ENCODE measurements at places on chromosomes 4 and X.

DNA sequence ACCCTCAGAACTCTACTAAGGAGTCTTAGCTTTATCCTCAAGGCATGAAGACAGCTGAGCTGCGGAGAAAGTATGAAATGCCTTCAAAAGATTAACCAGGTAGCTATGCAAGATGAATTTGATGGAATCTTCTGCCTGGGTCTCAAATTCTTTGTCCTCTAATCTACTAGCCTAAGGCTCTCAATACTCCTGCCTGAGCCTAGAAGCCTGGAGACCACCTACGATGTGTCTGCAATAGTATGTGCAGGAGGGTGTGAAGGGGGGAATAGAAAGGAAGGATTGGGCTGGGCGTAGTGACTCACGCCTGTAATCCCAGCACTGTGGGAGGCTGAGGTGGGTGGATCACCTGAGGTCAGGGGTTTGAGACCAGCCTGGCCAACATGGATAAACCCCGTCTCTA is 178.2 kb upstream of the GPC4 start:
- DNase-seq, result no peak

- no peak for DNase-seq
Measured at GRCh38 chr4:159271856-159272255, 169.0 kb downstream of the RAPGEF2 start.

- no peak for DNase-seq
Measured at GRCh38 chrX:19214311-19214710, 92.0 kb upstream of the ADGRG2 start.

DNA sequence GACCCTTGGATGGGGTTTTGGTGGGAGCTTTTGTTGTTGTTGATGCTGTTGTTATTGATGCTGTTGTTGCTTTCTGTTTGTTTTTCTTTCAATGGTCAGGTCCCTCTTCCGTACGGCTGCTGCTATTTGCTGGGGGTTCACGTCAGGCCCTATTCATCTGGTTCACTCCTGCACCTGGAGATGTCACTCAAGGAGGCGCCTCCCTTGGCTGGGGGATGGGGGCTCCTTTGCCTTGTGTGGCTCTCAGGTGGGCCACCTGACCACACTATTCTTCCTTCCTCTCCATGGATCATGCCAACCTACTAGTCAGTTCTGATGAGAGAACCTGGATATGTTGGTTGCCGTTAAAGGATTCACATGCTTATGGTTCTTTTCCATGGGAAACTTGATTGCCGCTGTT is 39.1 kb upstream of the PRPS1 start:
- DNase-seq, result no peak

DNA sequence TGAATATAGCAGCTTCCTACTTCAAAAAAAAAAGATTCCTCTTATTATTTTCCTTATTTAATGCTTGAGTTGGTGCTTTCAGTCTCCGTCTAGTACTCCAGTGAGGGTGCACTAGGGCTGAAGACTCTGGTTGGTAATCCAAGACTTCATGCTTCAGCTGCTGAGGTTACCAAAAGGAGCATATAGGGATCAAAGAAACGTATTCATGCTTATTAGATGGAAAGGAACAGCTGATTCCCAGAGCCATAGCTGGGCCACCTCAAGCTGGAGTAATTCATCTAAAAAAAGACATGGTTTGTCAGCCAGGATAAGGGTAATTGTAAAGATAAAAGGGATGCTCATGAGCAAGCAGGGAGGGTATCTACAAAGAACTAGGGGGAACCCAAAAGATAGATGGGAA is 131.7 kb upstream of the FAM47B start:
- DNase-seq, result no peak

DNA sequence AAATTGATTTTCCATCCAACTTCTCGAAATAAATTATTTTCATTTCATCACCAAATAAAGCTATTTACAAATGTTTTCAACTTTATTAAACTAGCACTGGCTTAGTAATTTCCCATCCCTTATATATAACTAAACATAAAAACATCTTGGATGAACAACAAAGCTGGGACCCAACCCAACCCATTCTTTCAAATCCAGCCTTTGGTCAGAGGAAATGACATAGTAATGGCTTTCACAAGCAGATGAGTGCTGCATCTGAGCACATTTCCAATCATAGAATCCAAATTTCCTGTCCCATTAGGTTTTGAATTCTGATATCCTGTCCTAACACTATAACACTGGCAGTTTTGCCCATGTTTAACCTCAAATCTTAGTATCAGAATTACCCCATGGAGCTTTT is 7.9 kb upstream of the EMCN start:
- no peak for DNase-seq

GRCh38 chr4:186146458-186146857 is 42.0 kb downstream of the FAM149A start:
- no peak for DNase-seq

GRCh38 chrX:22012051-22012450 is 20.1 kb upstream of the PHEX start:
- DNase-seq, result no peak

- peak; percentile 65 for DNase-seq
Measured at GRCh38 chrX:46444011-46444410, 101.2 kb downstream of the ZNF674 start.

DNA sequence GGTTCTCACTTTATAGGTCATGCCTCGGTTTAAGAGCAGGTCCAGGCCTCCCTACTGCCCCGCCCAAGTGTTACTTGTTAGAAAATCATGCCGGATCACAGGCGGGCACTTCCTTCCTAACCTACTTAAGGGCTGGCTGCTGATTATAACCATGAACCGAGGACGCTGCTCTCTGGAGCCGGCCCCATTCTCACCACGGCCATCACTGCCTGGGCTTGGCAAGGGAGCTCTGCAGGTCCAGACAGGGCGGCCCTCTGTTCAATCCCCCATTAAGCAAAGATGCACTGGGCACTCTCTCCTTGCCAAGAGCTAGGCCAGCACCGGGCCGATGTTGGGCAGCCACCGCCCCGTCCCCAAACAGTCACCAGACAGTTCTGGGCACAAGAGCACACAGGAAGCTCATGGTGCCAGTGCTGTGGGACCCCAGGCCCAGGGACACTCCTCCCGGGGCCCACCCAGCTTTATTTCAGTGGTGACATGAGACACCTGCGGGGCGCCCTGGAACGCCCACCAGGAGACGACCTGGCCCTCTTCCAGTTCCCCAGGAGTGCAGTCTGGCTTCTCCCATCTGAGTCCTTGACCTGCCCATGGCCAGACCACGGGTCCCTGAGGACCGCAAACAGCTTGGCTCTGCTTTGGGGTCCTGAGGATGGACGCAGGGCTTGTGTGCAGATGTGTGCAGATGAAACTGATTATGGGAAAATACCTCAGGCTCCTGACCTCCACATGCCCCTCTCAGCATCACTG is 44.0 kb downstream of the ABLIM2 start:
- no peak for DNase-seq

DNA sequence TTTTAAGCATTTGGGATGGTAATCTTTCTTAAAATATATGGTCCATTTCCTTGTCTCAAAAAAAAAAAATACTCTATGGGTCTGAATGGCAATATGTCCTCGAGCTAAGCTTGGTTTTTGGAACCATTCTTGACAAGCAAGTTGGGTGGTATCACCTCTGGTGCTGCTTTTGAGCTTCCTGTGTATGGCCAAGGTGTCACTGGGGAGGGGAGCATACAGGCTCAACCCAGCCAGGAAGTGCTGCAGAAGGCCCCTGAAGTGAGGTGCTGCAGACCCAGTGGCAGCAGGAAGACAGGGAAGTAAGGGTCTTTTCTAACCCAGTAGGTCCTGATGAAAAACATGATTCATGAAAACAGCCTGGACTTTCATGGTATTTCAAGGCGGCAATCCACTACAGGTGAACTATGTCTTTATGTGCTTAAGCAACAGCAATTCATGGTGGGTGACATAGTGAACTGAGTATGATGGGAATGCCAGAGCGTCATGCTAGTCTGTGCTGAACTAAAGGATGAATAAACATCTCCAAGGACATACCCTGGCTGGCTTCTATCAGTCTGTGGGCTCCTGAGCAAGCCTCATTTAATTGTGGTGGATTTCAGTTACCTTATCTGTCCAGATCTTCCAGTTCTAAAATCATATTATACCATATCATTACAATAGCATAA is 15.1 kb downstream of the TRAPPC2 start:
- no peak for DNase-seq

DNA sequence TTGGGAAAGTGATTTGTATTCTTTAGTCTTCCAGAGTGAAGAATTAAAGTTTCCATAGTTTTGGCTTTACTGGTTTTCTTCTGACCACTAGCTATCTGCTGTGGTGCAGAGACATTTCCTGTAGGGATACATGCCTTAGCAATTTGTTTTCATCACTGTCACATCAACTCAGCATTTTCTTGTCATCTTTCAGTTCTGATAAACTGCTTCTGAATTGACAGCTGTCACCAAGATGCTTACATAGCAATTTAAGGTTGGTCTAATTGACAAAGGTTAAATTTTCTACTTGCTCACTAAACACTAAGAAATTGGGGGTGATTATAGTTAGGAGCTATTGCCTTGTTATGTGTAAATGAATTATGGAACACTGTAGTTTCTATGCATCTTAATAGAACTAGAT is 232.5 kb downstream of the TEX13A start:
- DNase-seq, result no peak

DNA sequence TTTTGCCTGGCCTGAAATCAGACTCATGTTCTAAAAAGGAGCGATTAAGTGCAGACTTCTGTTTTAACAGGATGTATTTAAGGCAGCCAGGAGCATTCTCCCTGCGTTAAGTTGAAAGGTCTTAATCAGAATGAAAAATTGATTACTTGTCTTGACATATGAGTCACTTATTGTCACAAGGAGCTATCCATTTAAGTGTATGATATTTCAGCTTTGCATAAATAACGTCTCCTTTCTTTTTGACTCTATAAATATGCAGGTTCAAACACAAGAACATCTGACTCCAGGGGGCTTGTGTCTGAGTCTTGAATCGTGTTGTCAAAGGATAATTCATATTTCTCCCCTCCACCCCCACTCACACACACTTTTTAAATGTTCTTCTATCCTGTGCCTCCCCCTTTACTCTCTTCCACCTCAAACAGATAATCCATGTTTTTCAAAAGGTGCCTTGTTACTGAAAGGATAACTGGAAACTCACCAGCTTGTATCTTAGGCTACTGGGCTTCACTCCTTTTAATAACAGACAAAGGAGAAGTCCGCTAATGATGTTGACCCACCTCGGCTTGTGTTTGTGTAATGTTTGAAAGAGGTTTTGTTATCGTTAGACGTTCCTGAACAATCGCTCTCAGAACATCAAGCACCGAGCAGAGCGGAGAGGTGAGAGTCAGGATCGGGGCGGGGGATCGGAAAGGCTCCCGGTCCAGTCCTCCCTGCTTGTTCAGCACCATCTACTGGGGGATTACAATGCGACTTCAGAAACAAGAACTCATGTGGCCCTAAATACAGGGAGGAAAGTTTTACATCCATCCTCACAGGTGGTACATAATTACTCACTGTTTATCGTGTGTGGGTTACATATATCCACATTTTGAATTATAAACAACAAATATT is 107.5 kb upstream of the RPL34 start:
- no peak for DNase-seq

DNA sequence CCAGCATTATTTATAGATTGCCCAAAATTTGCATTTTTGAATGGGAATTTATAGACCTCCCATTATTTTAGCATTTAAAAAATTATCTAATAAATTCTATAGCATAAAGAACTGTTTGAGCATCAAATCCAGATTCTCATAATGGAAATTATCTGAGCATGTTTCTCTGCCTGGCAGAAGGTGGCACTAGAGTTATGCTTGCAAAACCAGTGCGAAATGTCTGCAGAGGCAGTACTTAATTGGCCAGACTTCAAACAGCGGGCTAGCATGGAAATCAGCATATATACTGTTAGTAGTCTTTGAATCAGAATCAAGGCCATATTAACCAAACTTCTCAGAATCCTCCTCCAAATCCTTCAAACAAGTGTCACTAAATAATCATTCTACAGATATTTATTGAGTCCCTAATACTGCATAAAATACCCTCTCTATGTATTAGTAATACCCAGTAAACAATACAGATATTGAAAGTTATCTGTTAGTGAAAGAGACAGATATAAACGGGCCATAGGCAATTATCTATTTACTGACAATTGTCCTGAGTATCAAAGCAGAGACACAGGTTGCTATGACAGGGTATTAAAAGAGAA is 78.7 kb upstream of the DCLK2 start:
- DNase-seq, result no peak

- DNase-seq, result no peak
Measured at GRCh38 chrX:46573892-46574773, 568 bp downstream of the CHST7 start.

GRCh38 chr4:173073939-173074500 is 94.6 kb upstream of the GALNT7 start:
- no peak for DNase-seq

DNA sequence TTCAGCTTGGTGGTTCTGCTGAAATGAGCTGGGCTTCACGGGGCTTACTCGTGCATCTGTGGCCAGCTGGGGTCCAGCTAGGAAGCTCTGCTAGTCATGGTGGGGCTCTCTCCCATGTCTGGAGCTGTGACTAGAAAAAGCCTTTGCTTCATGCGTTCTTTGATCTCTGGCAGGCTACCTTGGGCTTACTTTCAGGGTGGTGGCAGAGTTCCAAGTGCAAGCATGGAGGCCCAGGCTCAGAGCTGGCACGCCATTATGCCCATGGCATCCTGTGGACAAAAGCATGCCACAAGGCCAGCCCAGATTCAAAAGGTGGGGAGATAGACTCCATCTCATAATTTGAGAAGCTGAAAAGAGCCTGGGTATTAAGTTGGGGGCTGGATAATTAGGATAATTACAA is 55.4 kb upstream of the GBA3 start:
- DNase-seq, result no peak

DNA sequence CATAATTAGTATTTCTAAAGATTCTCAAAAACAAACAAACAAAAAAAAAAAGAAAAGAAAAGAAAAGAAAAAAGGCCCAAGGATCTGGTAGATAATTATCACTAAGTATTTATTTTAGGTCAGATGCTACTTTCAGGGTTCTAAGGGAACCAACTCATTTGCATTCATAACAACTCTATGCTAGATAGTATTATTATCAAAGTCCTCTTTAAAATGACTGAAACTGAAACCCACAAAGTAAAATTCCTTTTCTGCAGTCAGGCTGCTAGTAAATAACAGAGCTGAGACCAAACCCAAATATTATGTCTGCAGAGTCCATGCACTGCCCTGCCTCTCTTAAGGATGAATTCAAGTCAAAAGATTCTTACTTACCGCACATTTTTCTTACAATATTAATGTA is 38.3 kb upstream of the MAPK10 start:
- no peak for DNase-seq

DNA sequence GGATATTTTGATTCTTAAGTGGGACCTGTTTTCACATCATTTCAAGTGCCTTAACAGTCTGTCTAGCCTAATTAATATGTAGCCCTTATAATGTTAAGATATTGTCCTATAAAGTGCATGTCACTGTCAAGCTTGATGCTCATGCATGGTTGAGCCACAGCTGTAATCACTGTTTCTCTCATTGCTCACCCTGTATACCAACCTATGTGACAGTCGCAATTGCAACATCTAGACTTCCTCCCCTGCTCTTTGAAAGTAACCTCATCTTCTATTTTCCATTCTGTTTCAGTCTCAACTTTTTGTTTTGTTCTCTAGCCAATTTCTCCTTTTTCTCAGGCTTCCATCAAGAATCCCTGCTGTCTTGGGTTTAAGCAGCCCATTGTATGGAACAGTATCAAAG is 24.4 kb upstream of the MSL3 start:
- DNase-seq, result no peak

Measured in GM04503 (cell line).